ENCODE measurements at places on chromosomes 6 and 20.

- no peak for DNase-seq
These were observed 631 bp upstream of the PGBD1 start for GRCh38 chr6:28280595-28281287.

DNA sequence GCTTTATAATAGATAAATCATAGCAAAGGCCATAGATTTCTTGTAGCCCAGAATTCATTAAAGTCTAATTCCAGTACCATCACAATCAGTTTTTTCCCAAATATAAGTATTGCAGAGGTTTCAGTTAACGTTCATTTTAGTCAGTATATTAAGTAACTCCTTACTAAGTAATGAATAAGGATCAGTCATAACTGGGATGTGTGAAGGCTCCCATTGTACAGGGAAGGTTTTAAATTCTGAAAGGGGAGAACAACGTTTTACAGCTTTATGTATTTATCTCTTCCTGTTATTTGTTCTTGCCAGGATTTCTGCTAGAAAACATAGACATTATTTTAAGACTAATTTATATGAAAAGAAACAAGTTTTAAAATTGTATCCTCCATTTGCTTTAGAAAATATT lies 215.5 kb upstream of the LAMP5 start:
- no peak for DNase-seq

- DNase-seq = no peak
These were observed 31.2 kb downstream of the PARD6B start for GRCh38 chr20:50762435-50763220.

DNA sequence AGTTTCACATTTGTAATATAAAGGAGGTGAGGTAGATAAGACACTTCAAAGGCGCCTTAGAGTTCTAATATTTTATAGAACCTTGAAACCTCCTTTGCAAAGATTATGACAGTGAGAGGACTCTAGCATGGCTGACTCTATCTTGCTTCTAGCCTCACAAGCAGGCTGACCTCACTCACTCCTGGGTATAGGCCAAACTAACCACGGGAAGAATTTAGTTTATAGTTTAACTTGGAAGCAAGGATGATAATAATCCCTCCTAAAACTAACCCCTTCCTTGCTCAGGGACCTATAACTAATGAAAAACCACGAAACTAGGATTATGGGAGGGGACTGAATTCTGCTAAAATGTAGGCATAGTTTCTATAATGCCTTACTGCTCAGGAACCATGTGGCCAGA lies 84.3 kb downstream of the FILIP1 start:
- DNase-seq = no peak

DNA sequence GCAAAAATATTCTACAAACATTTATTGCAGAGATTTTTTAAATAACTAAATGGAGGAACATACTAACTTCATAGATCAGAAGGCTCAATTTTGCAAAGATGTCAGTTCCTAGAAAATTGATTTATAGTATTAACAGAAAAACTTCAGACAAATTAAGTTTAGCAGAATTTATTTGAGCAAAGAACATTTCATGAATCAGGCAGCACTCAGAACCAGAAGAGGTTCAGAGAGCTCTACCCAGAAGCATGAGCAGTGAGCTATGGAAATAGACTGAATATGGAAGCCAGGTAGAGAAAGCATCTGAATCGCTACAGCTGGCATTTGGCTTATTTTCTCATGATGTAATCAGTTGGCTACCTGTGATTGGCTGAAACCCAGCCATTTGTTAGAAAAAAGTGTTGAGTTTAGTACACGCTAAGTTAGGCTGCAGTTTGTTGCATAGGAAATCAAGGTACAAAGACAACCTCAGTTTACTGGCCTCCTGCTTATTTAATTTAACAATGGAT lies 174.5 kb upstream of the TAB2 start:
- DNase-seq = no peak

- DNase-seq = no peak
These were observed 194.8 kb downstream of the COL9A1 start for GRCh38 chr6:70107852-70108629.

DNA sequence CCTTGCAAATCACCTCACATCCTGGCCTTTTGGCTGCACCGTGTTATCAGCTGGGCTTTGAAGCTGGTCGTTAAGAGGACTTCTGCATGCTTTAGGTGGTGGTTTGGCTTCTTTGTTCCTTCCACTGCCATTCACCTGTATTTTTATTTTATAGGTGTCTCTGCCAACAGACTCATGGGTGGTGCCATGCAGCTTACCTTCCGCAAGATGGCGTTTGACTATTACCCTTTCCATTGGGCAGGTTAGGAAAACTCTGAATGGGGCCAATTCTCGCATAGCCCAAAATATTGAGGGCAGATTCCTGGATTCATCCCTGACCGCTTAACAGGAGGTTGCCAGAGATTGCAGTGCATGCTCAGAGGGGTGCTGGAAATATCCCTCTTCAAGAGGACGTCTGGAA lies 32.4 kb downstream of the TAF11 start:
- no peak for DNase-seq

- DNase-seq = no peak
These were observed 93.7 kb downstream of the CDS2 start for GRCh38 chr20:5220321-5221060.

DNA sequence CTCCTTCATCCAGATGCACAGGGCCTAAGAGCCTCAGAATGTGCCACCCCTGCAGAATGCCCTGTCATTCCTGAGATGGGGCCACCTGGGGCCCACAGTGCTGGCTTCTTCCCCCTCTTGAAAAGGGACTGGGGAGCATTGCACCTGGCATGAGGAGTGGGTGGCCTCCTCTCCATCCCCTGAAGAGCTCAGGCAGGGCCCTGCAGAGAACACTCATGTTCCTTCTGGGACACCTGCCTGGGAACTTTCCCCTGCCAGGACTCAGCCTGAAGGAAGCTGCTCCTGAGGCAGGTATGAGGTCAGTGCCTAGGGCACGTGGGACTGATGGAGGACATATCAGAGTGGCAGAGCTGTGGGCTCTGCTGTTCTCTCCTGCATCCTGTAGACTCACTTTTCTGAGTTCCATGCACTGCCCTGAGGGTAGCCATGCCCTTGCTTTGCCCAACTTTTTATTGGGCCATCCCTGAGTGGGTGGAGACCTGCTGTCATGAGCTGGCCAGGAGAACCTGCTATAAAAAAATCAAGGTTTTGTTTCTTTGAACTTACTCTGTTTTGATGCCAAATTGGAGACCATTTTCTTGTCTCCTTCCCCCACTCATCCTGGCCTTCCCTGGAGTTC lies 19.5 kb downstream of the CCDC167 start:
- DNase-seq = no peak

DNA sequence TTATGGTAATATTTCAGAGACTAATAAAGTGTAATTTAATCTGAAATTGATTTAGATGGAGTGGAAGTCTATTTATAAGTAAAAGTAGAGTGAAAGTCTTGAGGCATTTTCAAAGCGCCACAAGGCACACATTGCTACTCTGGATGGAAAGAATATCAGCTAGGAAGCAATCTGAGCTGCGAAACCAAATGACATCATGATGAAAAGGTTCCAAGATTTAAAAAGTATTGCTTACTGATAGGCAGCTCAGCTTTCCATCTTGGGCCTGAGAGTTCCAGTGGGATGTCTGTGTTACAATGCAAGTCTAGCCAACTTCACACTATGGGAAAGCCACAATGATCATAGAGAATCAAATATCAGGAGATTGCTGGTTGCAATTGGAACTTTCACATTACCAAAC lies 126.9 kb upstream of the VGLL2 start:
- no peak for DNase-seq

DNA sequence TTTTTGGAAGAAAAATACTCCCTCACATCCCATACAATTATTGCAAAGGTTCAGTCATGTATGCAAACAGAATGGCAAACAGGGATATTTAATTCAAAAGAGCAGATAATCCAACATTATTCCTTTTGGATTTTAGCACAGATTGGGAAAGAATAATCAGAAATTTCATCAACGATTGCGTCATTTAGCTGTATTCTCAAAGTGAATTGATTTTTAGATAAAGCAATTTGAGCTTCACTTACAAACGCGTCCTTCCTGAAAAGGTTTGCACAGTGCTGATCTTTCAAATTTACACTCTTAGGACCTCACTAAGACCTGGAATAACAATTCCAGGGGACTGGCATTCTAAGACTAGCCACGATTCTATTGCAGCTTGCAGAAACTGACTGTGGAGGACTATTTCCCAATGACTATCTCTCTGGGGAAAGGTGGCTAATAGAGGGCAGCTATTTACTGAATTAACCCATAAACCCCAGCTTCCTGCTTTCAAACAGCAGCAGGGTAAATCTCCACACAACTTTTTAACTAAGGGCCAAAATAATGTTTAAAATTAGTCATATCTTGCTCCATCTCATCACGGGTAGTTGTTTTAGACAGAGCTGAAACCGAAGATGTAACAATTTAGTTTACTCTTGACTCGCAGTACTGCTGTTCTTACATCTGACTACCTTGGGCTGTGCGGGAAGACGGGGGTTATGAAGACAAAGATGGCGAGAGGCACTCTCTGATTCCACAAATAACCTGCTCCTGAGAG lies 131.2 kb upstream of the FAM184A start:
- DNase-seq = no peak

- no peak for DNase-seq
These were observed 14.6 kb downstream of the MAP3K5 start for GRCh38 chr6:136777651-136778050.

DNA sequence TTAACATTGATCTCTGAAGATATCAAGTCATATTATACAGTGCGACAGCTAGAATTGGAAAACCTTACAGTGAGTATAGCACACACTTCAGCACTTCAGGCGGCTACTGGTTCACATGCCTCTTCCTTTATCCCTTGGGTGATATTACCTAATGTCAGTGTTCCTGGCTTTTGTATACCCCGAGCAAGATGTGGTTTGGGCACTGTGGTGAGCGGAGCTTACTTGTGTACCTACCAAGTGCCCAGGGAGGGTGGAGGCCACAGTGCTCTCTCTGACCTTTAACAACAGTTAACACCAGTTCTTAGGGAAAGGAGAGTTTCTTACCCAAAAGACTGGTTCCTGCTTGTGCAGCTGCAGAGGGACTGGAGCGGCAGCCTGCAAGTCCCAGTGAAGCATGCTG lies 64.4 kb downstream of the PTPN1 start:
- DNase-seq = no peak

DNA sequence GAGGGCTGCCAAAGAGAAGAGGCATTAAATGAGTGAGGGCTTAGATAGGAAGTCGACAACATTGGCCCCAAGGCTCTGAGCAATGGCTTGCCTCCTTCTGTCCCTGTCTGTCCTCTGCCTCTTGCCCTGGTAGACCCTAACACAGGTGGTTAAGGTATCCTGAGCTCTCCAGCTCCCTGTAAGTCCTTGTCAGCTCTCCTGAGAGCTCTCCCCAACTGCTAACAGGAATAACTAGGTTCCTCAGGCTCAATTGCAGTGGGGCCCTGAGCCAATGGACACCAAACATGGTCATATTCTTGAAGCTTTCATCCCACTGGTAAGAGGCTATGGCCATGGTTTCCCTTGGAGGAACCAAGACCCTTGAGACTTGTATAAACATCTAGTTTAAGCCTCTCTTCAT lies 5.0 kb upstream of the CPNE1 start:
- DNase-seq = no peak

All from stimulated activated CD8-positive, alpha-beta memory T cell treated with anti-CD3 and anti-CD28 coated beads, Interleukin-12 subunit alpha, Interleukin-12 subunit beta, amount 100 ng/mL, for 4 hours (primary cell).